ENCODE measurements at places on chromosomes 1 and 21.

- DNase-seq = no peak
Measured at GRCh38 chr1:243253211-243253925, 1.7 kb downstream of the CEP170 start.

DNA sequence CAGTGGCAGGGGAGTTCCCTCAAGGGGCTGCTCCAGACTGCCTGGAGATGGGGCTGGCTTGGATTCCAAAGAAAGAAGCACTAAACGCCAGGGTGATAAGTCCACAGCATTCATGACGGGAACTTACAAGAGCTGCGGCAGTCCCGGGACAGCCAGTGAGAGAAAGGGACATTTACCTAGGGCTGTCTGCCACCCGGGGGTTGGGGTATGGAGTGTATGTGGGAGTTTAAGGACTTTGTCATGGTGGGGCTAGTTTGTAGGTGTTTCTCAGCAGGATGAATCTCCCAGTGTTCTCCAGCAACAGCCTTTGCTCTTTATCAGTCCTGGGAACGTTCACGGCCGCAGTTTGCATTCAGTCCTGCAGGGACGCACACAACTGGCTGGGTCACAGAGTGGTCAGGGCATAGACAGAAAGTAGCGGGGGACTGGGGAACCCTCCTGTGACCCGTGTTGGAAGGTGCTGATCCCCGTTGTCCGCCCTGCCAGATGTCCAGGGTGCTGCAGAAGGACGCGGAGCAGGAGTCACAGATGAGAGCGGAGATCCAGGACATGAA is 41.4 kb upstream of the HMGN1 start:
- no peak for DNase-seq

- no peak for DNase-seq
Measured at GRCh38 chr1:90714521-90714951, 2.6 kb downstream of the BARHL2 start.

- no peak for DNase-seq
Measured at GRCh38 chr1:180053594-180054567, 99.3 kb downstream of the CEP350 start.

DNA sequence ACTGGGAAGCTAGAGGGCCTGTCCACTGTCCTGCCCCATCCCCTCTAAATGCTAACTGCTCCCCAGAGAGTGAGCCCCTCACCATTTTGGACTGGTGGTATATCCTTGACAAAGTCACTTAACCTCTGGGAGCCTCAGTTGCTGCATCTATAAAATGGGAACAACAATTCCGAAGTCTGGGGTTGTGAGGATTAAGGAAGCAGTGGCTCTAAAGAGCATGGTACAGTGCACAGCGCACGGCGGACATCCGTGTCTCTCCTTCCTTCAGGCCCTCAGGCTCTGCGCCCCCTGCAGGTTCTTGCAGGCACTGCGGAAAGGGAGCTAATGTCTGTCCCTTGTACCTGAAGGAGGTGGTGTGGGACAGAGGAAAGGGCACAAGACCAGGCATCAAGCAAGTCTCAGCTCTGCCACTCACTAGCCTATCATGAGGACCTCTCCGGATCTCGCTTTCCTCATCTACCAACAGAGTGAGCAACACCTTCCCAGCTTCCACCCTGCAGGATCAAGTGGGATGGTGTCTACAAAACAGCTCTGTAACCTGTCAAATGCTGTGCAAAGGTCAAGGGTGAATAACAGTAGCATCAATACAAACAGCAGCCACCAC is 20.1 kb downstream of the ECE1 start:
- peak; percentile 84 for DNase-seq

GRCh38 chr1:244435562-244436205 is 16.0 kb downstream of the ADSS2 start:
- no peak for DNase-seq

GRCh38 chr1:206554701-206555472 is 47.6 kb downstream of the RASSF5 start:
- DNase-seq = no peak

GRCh38 chr1:39105061-39105840 is 79.1 kb downstream of the NDUFS5 start:
- peak; percentile 67 for DNase-seq

DNA sequence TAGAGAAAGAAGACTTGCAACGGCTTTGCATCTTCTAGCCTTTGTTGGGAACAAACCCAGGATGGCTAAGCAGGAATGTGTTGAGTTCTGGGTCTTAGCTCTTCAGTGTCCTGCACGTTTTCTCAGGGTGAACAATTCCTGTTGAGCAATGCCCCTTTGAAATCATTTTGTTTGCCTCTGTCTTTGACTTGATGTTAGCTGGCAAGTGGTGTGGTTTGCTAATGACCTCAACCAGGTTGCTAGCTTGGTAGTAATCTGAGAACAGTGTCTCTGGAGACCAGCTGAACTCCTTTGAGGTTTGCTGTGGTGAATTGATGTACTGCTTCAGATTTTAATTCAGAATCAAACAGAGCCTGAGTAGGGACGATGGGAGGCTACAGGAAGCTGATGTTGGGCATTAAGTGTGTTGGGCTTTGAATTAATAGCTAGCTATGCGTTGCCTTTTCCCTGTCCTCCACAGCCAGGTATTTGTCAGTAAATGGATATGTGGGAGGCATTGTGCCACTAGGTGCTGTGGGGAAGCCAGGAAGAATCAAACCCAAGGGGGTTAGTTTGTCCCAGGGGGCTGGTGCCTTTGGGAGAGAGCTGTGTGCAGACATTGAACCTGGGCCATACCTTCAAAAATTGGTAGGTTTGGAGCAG is 23.3 kb upstream of the SRSF10 start:
- no peak for DNase-seq

DNA sequence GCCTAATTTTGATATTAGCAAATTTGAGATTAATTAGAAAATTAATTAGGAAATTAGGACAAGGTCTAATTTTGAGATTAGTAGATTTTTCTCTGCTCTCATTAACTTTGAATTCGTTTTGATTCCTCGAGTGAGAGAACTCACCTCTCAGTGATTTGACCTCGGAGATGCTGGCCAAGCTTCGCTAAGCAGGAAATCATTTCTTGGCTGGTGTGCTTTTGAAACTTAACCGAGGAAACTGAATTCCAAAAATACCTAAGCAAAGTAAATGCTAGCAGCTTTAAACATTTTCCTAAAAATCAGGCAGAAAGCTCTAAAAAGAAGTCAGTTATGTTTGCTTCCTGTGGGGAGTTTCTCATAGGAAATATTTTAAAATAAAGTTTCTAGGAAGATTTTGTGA is 34.9 kb downstream of the CDC14A start:
- DNase-seq = no peak

- no peak for DNase-seq
Measured at GRCh38 chr1:26907071-26907917, 6.5 kb downstream of the NR0B2 start.

DNA sequence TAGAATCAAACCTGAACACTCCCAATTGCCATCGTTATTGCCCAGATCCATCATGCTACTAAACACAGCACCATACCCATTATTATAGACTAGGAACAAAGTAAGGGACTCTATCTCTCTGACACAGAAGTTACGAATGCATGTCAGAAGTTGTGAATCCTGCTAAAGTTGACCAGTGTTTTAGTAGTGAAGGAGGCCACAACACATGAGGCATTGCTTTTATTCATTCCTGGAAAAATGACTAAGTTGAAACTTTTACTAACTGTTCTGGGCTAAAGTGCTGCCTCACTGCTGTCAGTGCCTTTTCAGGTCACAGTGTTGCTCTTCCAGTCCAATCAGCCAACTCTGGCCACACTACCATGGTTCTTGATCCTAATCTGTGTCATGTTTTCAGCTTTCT is 911.1 kb downstream of the TTLL7 start:
- no peak for DNase-seq

- DNase-seq = no peak
Measured at GRCh38 chr21:44345495-44345894, 6.3 kb upstream of the CFAP410 start.

- DNase-seq = no peak
Measured at GRCh38 chr1:85133565-85134159, 67.2 kb downstream of the SYDE2 start.

DNA sequence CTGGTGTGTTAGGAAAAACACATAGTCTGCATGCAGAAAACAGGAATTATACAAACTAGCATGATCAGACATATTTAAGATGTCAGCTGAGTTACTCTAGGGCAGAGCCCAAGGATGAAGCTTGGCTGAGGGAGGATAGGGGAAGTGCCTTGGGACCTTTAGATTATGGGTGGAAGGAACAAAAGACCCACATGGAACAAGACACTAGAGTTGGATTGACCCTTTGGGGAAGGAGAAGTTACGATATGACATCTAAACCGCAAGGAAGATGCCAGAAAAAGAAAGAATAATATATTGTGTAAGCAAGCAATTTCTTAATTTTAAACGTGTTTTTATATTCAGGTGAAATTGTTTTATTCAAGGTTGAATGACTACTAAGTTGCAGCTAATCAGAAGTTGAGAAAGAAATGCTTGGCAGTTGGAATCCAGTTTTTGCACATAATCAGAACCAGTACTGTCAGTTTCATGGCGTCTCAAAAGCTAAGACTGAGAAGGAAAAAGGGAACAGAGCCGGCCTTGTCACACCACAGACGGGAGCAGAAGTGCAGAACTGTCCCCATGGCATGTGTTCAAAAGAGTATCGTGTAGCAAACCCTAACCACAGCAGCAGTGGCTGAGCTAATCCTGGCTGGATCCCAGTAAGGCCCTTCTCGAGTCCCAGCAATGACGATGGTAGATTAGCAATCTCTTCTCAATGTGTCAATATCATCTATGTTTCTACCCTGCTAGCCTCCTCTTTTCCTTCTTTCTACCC is 31.2 kb upstream of the IFNAR2 start:
- no peak for DNase-seq

DNA sequence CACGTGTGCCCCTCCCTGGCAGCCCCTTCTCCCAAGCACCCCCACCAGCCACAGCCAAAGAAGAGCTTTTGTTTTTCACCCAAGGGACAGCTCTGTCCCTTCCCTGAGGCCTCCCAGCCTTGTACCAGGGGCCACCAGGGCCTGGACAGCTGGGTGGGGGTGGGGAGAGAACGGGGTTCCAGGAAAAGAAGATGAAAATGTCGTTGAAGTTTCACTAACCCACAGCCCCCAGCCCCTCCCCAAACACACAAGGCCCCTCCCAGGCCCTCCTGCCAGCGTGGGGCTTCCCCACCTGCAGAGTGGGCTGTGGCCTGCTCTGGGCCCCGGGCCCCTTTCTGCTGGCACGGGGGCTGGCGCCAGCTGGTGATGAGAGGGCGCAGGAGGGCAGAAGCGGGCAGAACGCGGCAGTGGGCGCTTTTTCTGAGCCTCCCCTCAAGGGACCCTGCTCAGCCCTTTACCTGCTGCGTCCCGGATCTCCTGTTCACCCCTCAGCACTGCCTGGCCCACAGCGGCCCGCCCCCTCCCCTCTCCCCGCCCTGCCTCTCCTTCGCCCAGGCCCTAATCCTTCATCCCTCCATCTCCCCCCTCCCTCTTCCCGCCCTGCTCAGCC is 5.5 kb upstream of the ANKRD65 start:
- no peak for DNase-seq

DNA sequence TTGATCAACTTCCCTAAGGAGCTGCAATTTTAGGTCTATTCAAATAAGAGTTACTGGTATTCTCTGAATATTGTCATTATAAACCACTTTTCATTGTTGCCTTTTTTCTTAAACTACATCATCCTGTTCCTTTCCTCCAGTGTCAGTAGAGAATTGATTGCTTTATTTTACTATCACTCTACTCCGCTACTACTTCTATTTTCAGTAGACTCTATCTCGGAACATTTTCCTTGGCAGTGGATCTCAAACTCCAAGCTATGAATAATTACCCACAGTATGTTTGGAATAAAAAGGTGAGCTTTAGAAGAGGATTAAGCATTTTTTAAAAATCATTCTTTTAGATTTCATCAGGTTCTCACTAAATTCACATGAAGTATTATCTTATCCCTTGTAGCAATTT is 224.9 kb downstream of the GREM2 start:
- no peak for DNase-seq

DNA sequence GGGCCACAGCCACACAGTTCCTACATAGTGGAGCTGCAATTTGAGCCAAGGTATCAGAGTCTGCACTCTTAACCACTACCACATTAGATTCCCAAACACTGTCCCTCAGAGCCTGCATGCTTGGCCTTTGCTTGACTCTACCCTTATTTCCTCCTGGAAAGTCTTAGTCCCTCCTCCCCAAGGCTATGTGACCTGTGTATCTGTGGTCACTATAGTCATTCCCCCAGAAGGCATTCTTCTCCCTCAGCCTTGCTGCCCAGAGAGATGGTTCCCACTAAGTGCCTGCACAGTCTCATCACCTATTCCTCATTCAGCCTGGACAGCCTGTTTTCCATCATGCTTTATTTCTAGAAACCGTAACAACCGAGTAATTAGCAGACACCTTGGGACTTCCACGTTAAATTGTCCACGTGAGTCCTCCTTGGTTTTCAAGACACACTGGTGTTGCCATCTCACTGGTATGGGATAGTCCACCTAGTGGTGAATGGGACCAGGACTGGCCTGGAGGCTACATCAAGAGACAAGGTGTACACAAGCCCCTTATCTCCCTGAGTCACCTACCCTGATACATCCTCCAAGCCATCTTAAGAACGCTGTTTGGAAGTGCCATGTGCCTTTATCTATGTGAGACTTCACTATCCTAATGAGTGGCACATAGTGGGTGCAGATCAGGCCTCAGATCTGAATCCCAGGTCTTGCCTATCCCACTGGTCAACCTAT is 3.8 kb upstream of the ZNF648 start:
- no peak for DNase-seq

DNA sequence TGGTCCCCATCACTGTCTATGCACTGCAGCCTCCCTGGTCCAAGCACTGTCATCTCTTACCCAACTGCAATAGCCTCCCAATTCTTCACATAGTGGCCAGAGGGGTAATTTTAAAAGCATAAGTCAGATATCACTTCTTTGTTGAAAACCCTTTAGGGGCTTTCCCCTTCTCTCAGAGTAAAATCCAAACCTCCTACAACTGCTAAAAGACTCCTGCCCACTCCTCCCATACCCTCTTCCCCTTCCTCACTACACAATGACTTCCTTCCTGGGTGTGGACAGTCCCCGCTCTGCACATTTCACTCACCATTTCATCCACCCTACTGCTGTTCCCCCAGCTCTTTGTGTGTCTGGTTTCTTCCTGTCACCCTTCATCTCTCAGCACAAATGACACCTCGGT is 8.3 kb downstream of the MCOLN2 start:
- DNase-seq = no peak

DNA sequence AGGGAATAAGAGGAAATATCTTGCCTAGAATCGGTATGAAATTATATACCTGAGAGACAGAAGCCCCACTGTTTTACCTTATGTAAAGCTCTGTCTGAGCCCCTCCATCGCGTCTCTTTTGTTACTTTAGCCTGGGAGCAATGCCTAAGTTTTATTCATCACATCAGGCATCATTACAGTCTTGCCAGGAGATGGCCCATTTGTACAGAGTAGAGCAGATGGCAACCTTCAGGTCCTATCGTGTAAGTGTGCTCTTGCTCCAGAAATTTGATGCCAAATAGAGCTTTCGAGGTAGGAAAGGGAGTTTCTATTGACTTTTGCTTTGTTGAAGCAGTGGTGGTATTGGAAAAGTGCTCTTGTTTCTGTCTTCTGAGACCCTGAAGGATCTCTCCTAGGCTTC is 24.9 kb downstream of the CFAP126 start:
- DNase-seq = no peak

All from CD4-positive, alpha-beta T cell treated with Interleukin-12 subunit alpha and Interleukin-12 subunit beta, for 1 hour (primary cell).